ENCODE measurements at places on chromosomes 4 and X. TPM values are rescaled to one million over a fixed set of nuclear protein-coding genes. Genes with fewer than 3 reads are reported as not detected.

GRCh38 chr4:33709247-33709646, 2535.1 kb downstream of the ARAP2 start:
- DNase-seq, result no peak

GRCh38 chrX:116881961-116882360, 419.2 kb upstream of the CT83 start:
- DNase-seq, result no peak

DNA sequence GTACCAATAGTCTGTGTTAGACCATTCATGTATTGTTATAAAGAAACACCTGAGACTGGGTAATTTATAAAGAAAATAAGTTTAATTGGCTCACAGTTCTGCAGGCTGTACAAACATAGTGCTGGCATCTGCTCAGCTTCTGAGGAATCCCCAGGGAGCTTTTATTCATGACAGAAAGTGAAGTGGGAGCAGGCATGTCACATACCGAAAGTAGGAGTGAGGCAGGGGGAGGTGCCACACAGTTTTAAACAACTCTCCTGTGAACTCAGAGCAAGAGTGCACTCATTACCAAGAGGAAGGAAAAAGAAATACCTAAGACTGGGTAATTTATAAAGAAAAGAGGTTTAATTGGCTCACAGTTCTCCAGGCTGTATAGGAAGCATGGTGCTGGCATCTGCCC, 591.2 kb downstream of the PPP4R3C start:
- no peak for DNase-seq

DNA sequence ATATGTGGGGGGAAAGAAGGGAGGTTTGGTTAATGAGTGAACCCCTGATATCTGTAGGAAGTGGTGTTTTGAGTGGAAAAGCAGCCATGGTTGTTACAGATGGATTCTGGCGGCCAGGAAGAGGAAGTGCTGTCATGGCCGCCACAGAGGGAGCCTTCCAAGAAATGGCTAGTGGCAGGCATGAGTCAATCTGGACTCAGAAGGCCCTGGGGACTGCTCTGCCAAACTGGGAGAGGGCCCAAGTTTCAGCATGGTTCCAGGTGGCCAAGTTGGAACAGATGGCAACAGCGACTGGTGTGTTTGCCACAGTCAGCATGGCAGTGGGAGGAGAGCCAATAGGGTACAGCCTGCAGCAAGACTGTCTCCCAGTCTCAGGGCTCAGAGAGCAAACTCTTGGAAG, 32.5 kb downstream of the ETDB start:
- DNase-seq, result no peak

DNA sequence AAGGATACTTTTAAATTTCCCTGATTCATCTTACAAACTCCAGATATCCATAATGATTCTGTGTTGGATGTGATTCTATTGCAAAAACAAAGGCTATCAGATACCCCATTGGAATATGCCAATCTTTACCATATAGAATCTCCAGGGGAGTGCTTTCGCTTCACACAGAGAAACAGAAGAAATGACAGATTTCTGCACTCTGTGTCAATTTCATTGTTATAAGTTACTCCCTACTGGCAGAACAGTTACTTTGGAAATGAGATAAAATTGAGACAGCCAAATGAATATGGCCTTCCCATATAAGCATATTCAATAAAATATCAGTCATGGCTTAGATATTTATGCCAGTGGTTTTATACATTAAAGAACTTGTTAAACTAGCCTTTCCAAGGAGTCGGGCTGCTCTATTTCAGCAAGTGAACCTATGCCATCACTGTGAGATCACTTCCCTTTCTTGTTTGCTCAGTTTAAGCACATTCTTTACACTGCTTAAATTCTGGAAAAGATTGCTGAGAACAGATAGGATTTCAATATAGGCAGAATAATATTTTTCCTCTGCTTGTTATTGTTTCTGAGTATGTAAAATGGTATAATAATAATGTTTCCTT, 127.5 kb upstream of the ANXA10 start:
- DNase-seq, result no peak

DNA sequence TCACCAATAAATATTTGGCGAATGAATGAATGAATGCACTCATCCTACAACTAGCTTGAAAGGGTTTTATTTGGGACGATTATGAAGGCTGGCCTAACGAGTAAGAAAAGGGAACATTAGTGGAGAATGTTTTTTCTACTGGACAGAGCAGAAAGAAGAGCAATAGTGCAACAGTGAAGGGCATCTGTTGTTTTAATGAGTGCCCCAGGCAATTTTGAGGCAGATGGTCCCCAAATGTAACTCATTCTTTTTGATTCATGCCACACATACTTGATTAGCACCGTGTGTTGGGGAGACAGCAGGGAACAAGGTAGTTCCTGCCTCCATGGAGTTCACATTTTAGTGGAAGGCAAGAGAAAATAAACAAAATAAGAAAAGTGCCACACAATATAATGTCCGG, 22.7 kb upstream of the INTS6L start:
- DNase-seq, result no peak

GRCh38 chr4:169015186-169015623, 5.2 kb upstream of the CBR4 start:
- DNase-seq, result no peak

DNA sequence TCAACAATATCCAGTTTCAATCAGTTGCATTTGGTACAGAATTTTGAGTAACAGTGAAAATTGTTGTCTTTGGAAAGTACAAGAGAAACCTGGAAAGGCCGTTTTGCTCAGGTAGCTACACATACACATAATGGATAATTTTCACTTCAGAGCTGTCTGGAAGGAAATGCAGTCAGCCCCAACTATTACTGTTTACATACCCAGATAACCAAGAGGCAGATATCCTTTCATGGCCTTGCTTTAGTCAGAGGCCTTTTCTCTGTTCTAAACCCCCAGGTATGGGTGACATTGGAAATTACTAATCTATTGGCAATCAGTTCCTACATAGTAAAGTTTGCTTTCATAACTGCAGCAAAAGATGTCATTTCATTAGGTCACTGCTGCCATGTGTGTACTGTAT, 244.9 kb upstream of the EMCN start:
- no peak for DNase-seq

DNA sequence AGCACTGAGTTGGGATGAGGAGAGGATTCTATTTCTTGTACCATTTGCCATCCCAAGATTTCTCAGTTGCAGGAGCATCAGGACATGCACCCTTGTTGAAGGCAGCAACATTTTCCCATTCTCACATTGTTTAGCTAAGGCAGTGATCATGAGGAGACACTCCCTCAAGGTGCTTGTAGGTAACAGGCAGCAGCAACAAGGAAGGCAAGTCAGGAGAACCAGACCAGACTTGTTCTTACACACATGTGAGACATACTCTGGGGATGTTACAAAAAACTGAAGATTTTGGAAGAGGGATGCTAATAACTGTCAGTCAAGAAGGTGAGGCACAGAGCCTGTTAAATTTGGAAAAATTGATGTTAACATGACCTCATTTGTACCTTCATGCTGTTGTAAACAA, 15.5 kb upstream of the HPGDS start:
- DNase-seq, result no peak

DNA sequence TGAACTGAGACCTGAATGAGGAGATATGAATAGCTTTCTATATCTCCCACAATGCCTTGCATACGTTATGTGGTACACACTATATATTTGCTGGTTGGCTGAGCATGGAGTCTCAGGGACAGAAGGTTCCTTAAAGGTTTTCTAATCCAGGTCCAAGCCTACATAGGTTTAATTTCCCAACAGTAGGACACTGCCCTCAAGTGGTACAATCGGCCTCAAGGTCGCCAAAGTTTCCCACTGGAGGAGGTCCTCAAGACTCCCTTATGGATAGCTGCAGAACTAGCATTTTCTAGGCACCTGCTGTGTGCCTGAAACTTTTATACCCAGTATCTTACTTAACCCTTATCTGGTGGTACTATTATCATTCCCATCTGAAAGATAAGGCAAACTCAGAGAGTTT, 21.0 kb upstream of the EFNB1 start:
- DNase-seq, result no peak

- DNase-seq, result no peak
Observed at GRCh38 chrX:150377005-150377404, 13.9 kb downstream of the MAMLD1 start.

DNA sequence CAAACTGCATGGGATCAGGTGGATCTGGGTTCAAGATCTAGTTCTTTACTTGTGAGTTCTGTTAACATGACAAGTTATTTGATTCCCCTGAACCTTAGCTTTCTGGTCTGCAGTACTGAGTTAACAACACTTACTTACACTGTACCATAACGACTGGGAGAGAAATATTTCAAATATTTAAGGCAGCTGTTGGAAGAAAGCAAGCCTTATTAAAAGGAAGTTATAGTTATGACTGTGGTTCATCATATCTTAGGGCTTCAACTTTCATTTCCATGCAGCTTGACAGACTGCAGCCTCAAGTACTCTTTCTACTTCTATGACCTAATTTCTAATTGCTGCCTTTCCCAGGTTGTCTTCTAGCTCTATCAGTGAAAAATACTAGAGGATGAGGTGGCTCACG, 40.0 kb upstream of the PDGFRA start:
- no peak for DNase-seq

DNA sequence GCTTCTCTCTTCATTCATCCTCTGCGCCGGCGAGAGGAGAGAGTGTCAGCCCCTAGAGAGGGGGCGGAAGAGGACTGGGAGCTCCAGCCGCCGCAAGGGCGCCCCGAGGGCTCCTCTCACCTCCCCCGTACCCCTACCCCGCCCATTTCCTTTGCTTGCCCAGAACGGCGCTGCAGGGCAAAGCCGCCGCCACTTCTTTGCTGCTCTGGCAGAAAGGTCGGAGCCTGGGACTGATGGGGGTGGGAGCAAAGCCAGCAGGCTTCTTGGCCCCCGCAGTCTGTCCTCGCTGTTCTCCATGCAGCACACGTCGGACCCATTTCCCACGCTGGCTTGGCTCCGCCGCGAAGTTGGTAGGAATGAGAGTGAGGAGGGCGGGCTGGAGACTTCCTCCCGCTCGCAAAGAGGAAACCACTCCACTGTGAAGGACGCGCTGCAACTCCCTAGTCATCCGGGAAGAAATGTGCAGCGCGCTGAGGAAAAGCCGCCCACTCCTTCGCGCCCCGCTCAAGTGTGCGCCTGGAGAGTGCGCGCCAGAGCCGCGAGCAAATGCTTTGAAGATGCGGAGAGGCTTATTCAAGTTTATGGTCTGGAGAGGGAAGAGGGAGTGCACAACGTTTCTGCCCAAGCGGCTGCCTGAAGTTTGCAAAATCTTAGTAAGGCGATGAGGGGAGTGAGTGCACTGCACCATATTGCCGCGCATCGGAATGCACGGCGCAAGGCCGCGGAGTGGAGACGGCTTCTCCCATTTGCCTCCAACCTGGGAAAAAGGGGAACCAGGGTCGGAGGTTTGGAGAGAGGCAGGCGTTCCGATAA, 2.8 kb upstream of the PCDH7 start:
- peak; percentile 24 for DNase-seq

DNA sequence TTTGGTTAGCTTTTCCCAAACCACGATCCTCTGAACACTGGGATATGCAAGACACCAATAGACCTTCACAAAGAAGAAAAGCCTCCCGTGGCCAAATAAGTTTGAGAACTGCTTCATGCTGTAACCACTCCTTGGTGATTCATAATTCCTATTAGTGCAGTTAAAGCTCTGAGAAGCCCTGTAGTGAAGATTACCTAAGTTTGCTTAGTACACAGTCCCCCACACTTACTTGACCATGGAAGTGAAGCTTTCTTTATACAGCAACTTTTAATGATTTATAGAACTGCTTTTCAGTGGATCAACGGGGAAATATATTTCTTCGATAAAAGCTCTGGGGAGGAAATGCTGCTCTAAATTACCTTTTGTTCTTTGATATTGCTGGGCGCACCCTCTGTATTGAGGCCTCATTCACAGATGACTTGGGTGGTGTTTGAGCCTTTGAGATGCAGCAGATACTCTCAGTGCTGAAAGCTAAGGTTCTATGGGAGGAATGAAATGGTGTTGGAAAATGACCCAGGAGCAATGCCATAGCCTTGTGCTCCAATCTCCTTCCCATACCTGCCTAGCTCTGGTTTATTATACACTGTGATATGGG, 67.4 kb downstream of the CBLL2 start:
- no peak for DNase-seq

DNA sequence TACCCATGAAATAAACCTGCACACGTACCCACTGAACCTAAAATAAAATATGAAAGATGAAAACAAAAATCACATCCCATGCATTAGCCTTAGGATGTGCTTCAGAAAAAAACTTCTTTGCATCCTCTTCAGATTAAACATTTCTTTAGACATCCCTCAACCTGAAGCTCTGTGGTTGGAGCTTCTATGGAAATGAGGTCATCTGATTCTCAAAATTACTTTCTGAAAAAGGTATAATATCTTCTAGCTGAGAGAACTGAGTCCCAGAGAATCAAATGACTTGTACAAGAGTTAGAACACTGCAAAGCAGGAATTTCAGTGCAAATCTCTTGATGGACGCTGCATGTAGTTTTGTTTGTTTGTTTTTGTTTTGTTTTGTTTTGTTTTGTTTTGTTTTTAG, 19.1 kb upstream of the ANTXR2 start:
- DNase-seq, result no peak

- no peak for DNase-seq
Observed at GRCh38 chrX:940691-941090, 271.8 kb downstream of the CRLF2 start.

- no peak for DNase-seq
Observed at GRCh38 chr4:137156054-137156453, 376.2 kb downstream of the PCDH18 start.

DNA sequence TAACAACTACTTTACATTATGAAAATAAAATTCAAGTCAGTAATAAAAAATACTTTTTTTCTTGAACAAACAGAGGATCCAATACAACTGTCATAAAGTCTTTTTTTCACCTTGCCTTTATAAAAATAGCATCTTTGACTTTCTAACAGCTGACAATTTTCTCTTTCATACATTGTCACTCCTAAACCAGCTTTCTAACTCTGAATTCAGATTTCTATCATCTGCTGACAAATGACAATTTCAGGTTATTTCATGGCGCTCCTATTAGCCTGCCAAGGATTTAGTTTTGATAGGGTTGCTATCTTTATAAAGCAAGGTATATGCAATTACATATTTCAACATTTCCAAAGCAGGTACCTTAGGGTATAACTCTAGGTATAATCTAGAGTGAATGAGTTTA, 14.6 kb downstream of the NAA11 start:
- DNase-seq, result no peak

GRCh38 chrX:3221643-3222042, 124.8 kb downstream of the MXRA5 start:
- DNase-seq, result no peak

GRCh38 chr4:5812506-5813229, 80.2 kb downstream of the CRMP1 start:
- DNase-seq, result no peak

GRCh38 chrX:56728321-56728720, 722 bp upstream of the NBDY start:
- no peak for DNase-seq

The SLITRK4 gene
- total RNA-seq, result not detected

The CFI gene
- not detected for total RNA-seq

The ZNF732 gene
- total RNA-seq, result not detected

The BTC gene
- not detected for total RNA-seq

The GABRA4 gene
- total RNA-seq, result not detected

The GSX2 gene
- not detected for total RNA-seq

The HPSE gene
- total RNA-seq, result 30.4 TPM

The MBNL3 gene
- total RNA-seq, result 24.9 TPM

The PPBP gene
- not detected for total RNA-seq

The FATE1 gene
- not detected for total RNA-seq

The P2RY8 gene
- 180 TPM for total RNA-seq

The NXF2 gene
- total RNA-seq, result not detected

The TEX13B gene
- total RNA-seq, result not detected

The PACRGL gene
- 9.6 TPM for total RNA-seq

Data from activated CD4-positive, alpha-beta memory T cell treated with anti-CD3 and anti-CD28 coated beads, Interleukin-2, amount 10 ng/mL, durations not matched to agents 7 days and 5 days (primary cell).